Activated CD8-positive, alpha-beta memory T cell treated with anti-CD3 and anti-CD28 coated beads for 4 hours (primary cell): ENCODE measurements at places on chromosomes 12 and 14.

GRCh38 chr12:13036881-13037280 lies 7.3 kb upstream of the FAM234B start:
- DNase-seq: no peak

GRCh38 chr12:28601570-28602058 lies 411.4 kb downstream of the CCDC91 start:
- no peak for DNase-seq

DNA sequence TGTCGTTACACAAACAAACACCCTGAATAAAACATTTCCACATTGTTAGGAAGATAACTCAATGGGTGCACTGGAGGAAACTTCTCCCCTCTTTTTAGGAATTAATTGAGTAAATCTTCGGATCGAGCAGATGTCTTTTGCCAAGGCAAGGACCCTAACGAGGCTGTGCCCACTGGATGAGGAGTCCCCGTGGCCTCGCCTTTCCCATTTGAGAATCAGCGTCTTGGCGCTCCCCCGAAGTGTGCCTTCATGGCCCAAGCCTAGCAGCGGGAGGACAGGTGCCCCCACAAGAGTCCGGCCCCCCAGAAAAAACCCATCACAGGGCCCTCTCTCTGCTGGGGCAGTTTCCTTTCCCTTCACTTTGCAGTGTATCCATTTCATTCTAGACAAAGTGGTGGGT lies 246.6 kb downstream of the BCL11B start:
- no peak for DNase-seq

GRCh38 chr14:99889268-99889667 lies 96.1 kb downstream of the EML1 start:
- no peak for DNase-seq

DNA sequence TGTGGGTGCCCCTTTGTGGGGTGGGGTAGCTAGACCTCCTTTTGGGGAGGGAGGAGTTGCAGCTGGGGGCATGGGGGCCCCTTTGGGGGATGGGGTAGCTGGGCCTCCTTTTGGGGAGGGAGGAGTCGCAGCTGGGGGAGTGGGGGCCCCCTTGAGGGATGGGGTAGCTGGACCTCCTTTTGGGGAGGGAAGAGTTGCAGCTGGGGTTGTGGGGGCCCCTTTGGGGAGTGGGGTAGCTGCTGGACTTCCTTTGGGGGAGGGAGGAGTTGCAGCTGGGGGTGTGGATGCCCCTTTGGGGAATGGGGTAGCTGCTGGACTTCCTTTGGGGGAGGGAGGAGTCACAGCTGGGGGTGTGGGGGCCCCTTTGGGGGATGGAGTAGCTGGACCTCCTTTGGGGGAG lies 7.0 kb downstream of the NACA start:
- DNase-seq: no peak

DNA sequence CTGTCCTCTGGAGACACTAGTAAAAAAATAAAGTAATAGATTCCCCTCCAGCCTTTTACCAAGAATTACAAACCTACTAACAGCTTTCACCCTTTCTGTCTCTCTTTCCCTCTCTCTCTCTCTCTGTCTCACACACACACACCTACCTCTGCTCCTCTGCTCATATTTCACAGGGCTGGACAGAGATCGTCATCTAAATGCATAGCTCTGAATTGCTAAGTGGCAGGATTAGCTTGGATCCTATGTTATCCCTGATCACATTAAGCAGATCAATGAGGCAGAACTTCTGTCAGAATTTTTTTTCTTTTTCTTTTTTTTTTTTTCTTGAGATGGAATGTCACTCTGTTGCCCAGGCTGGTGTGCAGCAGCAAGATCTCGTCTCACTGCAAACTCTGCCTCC lies 22.9 kb downstream of the VCPKMT start:
- no peak for DNase-seq

- no peak for DNase-seq
Observed at GRCh38 chr12:89390802-89391673, 38.7 kb upstream of the DUSP6 start.

DNA sequence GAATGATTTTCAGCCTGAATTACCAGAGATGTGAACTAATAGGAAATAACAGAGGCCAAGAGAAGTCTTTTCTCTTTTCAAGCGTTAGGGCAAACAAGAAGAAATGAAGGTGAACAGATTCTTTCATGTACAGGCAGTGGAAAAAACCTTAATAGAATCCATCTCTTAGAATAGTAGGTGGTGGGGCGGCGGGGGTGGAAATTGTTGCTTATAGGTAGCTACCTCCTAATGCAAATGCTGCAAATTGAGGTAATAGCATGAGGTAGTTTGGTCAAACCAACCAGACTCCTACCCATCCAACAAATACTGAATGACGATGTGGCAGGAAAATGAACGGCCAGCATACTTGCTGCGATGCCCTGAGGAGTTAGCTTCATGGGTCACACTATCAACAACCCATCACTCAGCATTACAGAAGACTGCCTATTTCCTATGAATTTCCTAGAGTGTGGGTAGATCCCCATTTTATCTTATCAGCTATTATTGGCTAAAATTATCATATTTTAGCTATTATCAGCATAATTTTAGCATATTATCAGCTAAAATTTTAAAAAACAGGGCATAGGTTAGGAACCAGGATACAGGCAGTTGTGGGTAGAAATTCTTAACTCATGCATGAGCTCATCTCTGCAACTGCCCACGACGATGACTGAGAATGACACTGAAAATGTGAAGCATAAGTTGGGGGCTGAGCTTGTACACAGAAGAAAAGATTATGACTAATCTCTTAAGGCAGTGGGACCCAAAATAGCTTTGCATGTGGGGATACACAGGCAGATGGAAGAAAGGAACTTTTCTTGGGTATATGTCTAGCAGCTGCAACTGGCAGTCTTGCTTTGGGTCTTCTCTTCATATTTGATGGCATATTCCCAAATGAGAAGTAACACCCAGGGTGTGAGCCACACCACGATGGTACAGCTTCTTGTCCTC lies 68.7 kb downstream of the NIN start:
- no peak for DNase-seq

- DNase-seq: no peak
Observed at GRCh38 chr14:58167891-58168290, 15.9 kb upstream of the ARMH4 start.

- no peak for DNase-seq
Observed at GRCh38 chr12:119151445-119152026, 27.2 kb upstream of the HSPB8 start.

DNA sequence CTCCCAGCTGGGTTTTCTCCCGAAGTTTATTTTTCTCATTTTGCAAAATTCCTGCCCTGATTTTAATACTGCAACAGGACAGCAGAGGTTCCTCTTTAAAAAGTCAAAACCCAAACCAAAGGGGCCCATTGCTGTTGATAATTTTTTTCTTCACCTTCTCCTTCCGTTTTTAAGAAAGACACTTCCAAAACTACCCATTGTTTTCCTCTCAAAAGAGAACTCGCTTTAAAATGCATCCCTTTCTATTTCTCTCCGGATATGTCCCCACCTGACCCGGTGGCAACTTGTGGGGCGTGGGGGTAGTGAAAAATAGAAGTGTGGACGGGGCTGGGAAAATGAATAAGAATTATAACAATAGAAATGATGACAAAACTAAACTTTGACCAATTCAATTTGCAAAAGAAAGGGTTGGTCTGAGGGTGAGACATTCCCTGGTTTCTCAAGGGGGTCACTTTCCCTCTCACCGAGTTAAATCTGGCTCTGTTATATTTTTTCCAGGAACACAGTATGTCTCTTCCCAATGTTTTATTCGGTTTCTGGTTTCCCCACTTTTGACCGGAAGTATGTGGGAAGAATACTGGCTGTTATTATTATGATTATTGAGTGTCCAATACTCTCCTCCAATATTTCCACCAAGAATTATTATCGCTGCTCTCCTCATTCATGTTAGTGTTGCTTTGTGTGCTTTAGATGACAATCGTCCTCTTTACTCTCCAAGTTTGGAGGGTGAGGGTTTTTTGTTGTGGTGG lies 4.1 kb upstream of the TBX5 start:
- DNase-seq: no peak
